ENCODE measurements at places on chromosomes 5 and 9.

DNA sequence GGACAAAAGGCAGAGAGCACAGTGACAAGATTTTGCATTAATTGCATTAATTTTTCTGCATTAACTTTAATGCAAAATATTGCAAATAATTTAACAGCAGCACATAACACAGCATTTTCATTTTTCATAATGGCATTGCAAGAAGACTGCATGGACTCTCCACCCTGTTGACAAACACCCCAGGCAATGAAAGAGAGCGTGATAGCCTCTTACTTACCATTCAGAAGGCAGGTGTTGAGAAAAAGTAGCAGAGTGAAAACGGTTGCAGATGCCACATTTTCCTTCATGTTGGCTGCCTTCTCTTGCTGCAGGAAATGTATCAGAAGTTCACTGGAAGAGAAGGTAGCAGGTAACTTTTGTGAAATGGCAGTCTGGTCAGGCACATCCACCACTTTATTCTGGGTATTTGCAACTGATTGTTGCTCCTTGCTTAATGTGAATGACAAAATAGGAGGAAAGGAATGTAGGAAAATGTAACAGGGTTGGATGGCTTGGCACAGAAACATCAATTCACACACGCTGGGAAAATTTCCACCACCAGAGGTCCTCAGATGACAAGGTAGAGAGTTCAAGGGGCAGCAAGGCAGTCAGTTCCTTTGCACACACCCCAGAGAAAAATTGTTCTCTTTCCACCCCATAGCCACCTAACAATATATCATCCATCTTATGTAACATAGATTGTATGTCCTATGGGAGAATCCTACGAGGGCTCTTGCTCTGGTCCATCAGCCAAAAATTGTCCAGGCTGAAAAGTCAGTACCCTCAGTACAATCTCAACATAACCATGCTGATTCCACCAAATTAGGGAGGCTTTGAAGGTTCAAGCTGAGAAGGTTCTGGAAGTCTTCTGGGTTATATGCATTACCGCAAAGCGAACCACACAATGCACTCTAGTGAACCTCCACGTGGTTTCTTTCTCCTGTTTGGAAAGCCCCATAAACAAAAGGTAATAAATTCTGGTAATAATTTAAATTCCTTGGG, 41.9 kb upstream of the AGXT2 start:
- peak; percentile 61 for DNase-seq

GRCh38 chr5:149731617-149732323, 1.7 kb downstream of the PPARGC1B start:
- peak; percentile 92 for DNase-seq

DNA sequence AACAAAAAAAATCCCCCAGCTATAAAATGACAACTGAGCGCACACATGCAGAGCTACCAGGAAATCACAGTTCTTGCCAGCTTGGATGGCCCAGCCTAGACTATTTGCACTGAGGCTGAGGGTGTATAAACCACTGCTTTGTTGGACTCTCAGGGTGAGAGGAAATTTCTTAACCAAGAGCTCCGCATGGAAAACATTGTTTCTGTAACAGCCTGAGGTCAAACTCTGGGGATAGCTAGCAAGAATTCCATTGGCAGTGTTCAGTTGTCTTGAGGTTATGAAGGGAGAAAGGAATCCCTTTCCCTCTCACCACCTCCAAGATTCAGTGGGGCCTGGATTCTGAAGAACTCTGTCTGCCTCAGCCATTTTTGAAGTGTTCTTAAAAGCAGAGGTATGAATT, 360.0 kb downstream of the OSTF1 start:
- no peak for DNase-seq

DNA sequence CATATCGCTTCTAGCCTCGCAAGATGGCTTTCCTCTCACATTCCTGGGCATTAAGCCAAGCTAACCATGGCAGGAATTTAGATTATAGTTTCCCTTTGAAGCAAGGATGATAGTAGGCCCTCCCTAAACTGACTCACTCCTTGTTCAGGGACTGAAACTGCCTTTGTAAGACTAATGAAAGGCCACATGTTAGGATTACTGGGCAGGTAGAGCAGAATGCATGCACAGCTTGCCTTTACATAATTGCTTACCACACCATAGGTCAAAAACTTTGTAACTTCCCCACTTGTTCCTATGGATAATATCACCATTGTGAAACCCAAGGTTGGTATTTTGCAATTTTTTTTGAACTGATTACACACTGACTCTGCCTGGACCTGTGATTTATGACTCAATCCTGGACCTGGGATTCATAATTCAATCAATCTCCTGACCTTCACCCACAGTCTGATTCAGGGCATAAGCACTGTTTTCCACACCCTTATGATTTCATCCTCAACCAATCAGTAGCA, 41.0 kb upstream of the PRDM9 start:
- no peak for DNase-seq

GRCh38 chr9:7976856-7977255, 177.3 kb upstream of the DMAC1 start:
- peak; percentile 15 for DNase-seq

- peak; percentile 35 for DNase-seq
These were observed 297.3 kb upstream of the RASA1 start for GRCh38 chr5:86970361-86970760.

- no peak for DNase-seq
These were observed 146.8 kb downstream of the RNF180 start for GRCh38 chr5:64312491-64312890.

- peak; percentile 54 for DNase-seq
These were observed 1.5 kb upstream of the OLFM1 start for GRCh38 chr9:135085830-135086546.

- no peak for DNase-seq
These were observed 32.9 kb downstream of the RALGPS1 start for GRCh38 chr9:126947529-126947928.

DNA sequence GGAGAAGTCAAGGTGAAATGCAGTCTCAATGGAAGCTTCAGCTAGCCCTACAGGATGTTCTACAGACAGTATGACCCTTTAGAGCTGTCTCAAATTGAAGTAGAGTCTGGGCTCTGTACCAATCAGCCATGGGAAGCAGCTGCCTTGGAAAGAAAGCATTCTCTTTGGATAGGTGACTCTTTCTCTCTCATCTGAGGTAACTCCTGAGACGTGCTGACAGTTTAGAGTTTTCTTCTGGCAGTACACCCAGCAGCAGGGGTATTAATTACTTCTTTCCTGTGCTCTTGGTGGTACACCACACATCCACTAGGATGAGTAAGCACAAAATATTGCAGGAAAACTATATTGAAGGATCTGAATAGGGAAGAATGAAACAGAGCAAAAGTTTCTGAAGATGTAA, 329.6 kb upstream of the RGMB start:
- DNase-seq: no peak

DNA sequence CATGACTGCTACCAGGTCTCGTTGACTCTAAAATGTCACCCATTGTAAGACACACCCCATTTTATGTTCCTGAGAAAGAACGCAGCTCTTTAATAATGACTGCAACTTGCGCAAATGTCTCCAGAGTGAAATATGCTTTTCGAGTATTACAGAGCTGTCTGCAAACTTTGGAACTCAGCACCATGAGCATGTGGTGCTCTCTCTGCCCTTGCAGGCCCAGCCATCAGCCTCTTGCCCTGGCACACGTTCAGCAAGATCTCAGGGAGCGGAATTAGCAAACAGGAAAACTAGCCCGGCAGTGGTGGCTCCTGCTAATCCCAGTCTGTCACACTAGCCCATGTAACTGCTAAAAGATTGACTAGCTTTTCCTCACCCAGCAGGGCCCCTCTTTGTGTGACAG, 114.5 kb upstream of the SLC1A3 start:
- DNase-seq: no peak
